ENCODE measurements at places on chromosomes 5 and 9.

DNA sequence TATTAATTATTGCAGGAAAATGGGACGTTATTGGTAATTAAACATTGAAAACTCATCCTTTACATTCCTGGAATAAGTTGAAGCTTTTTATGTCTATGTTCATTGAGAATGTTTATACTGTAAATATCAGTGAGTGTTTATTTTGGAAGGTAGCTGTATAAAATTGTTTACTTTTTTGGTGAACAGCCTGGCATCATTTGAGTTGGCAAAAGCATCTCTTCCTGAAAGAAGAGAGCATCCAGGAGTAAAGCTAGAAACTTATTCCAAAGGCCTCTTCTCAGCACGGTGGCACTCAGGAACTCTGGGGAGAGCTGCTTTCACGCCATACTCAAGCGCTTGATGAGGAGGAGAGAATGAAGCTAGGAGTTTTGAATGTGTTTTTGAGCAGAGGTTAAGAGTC lies 79.9 kb downstream of the GAPVD1 start:
- DNase-seq = no peak

- no peak for DNase-seq
These were observed 96.5 kb upstream of the ADRA1B start for GRCh38 chr5:159819591-159820411.

GRCh38 chr9:22008384-22008716 lies 755 bp downstream of the CDKN2B start:
- no peak for DNase-seq

DNA sequence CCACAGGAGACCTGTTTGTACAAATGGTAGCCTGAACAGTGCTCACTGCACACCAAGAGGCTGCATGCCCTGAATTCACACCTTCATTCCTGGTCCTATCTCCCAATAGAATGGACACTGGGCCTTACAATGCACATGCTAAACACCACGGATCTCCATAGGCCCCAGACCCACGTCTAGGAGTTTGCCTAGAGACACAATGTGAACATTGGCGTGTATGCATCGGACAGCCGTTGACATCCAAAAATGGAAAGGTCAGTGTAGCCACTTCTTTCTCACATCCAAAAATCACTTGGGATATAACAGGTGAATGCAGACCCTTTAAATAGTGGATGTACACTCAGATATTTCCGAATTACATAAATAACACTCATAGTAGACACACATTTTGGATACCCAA lies 927 bp downstream of the PAX5 start:
- no peak for DNase-seq

- DNase-seq = peak; percentile 15
These were observed 11.0 kb downstream of the SPINK14 start for GRCh38 chr5:148179234-148179824.

- DNase-seq = no peak
These were observed 85.7 kb upstream of the SGCD start for GRCh38 chr5:156241266-156241665.

DNA sequence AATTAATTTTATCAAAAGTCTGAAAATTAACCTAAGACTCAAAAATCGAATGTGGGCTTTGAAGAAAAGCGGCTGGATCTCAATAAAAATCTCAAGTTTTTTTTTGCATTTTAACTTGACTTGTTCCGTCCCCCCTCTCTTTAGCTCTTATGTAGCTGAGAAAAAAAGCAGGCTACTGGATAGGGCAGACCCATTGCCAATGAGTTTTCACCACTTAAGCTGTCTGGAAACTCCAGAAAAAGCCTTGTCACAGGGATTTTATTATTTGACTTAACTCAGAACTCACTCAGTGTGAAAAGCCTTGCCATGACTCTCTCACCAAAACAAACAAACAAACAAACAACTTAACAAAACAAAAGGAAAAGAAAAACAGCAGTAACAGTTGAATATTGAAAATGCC lies 247.4 kb downstream of the CDH9 start:
- DNase-seq = no peak

DNA sequence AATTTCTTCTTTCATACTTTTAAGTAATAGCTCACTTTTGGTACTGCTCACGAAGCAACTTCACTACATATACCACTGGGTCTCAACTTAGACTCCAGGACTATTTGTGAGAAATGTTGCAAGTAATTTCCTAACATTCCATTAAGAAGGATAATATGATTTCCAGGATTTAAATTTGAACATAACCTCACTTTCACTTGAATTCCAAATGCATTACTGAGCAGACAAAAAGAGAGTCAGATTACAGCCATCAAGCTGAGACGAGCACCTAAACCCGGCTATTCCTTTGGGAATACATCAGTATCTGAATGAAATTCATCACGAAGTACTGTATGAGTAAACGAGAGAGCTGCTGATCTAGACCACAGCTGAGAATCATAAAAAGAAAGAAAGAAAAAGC lies 47.3 kb downstream of the LIFR start:
- DNase-seq = no peak

Measured in HFF-Myc (cell line).